ENCODE measurements at places on chromosomes 3 and 15.

DNA sequence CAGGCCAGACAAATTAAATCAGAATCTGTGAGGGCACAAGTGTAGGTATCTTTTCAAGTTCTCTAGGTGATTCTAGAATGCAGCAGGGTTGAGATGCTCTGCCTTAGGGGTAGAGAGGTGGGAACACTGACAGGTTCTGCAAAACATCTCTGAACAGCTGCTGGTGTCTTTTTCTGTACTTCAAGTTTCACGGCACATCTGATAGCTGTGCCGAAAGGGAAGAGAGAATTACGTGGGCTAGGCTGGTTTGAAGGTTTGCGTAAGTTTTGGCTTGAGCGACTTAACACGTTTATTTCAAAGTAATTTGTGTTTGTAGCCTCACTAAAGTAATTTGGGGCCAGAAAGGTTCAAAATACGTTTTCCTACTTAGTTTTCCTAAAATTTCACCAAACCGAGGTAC, 22.5 kb downstream of the PXK start:
- DNase-seq: no peak

DNA sequence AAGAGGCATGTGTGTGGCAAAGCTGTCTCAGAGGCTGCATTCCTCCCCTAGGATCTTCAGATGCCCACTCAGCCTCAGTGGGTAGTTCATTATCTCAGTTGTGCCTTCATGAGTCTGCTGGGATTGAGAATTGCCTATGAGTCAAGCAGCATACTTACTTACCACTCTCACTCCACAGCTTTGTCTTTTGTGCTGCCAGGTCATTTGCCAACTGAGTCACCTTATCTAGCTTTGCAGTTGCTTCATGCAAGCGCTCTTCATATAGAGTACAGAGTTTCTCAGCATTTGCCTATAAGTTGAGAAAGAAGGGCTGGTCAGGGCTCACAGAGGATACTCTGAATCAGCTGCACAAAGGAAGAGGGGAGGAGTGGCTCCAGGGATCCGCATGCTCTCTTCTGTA, 89.5 kb downstream of the MYH15 start:
- no peak for DNase-seq

DNA sequence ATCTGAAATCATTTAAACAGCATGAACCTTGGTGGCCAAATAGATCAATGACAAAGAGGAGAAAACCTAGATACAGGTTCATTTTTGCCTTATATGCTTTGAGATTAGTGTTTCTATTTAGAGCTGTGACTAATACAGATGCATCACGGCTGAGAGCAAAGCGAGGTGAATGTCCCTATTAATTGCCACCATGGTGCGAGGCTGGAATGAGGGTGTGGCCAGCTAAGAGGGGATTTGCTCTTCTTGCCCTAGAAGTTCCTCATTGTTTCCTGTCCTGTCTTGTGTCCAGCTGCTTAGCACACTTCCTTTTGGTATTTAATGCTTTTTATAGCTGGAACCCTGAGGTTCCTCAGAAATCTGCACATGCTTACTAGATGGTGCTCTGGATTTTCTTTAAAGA, 339.1 kb upstream of the RGMA start:
- no peak for DNase-seq

- no peak for DNase-seq
Measured at GRCh38 chr15:70127288-70127746, 29.6 kb upstream of the TLE3 start.

DNA sequence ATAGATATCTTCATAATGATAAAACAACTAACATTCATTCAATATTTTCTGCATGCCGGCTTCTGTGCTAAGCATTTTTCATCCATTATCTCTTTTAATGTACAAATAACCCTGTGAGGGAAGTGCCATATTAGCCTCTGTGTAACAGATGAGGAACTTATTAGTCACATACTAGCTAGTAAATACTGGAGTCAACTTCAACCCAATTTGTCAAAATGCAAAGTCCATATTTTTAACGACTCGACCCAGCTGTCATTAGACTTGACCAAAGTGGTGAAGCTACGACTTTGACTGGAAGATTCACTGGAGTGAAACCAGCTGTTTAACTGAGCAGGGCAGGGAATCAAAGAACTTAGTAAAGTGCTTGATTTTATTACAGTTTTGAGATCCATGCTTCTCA, 41.6 kb downstream of the PARP15 start:
- DNase-seq: no peak

GRCh38 chr3:54270816-54271526, 148.6 kb downstream of the CACNA2D3 start:
- no peak for DNase-seq

DNA sequence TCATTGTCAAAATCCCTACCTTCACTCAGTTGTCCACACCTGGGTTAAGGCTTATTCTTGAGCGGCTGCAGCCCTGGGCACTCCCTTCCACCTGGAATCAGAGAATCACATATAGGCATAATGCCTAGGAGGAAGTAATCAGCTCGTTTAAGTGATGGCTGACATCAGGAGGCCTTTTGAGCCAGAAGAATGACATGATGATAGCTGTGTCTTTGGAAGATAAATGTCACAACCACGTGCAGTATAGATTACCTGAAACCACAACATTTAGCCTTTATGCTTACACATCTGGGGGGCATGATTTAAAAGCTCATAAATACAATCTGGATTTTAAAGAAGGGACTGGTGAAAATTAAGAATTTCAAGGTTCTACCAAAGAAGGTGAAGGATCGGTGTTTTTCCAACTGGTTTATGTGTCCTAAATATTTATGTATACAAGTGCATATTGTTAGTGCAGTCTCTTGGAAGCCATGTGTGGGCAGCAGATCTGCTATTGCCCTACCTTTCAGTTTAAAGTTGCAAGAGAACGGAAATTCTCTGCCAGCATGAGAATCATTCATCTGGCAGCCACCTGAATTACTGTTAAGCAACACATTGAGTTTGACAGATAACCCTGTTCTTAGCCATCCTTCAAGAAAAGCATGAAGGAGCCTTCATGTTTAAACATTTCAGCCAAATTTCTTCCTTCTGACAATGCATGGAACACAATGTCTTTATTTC, 163.4 kb upstream of the NR2E3 start:
- DNase-seq: peak; percentile 59

DNA sequence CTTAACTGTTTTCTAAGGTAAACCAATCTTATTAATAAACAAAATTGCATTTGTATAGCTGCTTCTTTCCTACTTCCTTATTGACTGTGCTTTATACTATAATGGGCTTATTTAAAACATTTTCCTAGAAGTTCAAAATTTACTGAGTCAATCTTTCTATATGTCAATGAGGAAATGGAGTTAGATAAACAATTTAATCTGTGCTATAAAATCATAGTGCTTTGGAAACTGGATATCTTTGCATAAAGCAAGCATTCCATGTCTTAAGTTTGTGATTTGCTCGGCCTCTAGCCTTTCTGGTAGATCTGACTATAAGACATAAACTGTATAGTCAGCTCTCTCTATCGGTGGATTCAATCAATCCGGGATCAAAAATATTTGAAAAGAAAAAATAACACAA, 99.6 kb downstream of the NEDD4 start:
- DNase-seq: no peak

GRCh38 chr15:82575335-82575734, 35.1 kb upstream of the RPS17 start:
- DNase-seq: no peak

DNA sequence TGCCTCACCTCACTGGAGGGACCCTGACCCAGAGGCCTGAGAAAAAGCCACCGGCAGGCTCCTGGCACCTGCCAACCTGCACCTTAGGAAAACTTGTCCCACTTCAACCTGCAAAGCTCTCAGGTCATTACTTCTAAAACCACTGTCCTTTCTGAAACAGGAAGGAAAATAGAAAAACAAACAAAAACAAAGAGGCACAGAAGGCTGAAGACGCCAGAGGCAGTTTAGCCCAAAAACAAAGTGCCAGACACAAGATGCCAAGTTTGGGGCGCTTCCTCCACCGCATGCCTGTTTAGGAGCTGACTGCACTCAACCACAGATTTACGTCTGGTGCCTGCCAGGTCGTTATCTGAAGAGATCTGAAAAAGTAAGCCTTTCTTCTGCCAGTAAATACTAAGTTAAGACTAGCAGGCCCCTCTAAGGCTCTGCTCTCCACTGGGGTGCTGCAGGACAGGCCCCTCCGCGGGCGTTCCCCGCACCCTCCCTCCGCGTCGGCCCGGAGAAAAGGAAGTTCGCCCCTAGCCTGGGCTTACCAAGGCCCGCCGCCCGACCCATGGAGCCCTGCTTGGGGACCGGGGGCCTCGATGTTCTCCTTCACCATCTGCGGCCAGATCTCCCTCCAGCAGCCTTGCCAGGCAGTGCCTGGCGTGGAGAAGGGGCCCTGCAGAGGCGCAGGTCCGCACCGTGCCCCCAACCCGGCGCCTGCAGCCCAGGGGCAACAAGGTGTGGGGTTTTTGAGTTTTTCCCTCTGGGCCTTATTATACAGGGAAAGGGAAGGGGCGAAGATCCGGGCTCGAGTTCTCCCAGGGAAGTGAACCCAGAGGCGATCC, 1.3 kb downstream of the GOLGA8A start:
- no peak for DNase-seq

- DNase-seq: no peak
Measured at GRCh38 chr3:35653347-35653746, 14.0 kb downstream of the ARPP21 start.

GRCh38 chr3:13163848-13164382, 90.7 kb upstream of the IQSEC1 start:
- DNase-seq: no peak

DNA sequence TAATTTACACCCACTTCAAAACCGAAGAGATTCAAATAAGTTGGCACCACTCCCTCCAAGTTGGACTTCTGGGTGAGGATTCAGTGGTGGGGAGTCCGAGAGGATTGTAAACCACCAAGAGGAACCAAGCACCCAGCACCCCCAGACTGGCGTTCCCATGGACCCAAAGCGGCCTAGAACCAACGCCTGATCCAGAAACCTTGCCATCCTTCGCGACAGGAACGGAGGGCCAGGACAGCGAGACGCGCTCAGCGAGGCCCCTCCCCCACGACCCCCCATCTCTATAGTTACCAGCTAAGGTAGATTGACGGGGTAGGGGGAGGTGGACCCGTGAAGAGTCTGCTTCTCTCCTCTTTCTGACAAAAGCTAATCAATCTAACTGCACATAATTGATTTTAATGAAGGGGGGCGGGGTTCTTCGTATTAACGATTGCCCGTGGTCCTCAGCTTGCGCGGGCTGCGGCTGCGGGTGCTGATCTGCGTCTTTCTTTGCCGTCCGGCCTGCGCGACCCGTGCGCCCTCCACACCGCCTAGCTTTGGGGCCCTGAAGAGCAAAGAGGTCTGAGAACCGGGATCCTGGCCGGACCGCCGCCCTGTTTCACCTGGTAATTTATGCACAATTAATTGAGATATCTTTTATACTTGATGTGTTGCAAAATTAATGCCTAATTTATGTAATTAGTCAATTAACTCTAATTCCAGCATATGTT, 10.9 kb upstream of the FOXB1 start:
- no peak for DNase-seq

DNA sequence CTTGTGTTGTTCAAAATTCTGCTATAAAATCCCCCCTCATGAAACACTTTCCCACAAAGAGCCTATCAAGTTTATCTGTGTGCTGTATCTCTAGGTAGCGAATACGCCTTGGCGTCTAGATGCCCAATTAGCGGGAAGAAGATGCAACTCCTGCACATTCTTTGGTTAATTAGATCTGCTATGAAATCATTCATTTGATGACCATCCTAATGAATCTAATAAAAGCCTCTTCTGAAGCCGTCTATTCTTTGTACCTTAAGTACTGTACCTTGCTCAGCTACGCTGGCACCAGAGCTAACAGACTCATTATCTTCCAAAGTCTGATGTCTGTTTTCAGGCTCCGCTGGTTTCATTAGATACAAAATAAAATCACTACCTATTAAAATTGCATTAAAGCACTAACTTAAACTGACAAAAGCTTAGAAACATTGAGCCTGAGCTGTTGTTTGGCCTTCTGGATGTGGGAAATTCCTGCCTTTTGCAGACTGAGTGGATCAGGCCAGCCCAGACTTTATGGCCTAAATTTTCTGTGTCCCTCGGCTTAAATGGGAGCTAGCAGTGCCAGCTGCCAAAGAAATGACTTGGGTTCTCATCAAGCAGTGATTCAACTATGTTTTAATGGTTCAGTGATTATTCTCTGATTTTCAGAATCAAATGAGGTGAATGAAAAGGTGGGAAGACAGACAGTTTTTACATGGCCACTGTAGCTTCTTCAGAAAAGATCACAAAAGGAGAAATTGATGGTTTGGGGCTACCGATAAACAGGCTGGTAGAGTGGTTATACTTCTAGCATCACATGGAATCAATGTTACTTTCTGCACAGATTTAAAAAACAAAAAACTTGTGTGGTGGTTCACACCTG, 28.4 kb upstream of the CHST2 start:
- no peak for DNase-seq

DNA sequence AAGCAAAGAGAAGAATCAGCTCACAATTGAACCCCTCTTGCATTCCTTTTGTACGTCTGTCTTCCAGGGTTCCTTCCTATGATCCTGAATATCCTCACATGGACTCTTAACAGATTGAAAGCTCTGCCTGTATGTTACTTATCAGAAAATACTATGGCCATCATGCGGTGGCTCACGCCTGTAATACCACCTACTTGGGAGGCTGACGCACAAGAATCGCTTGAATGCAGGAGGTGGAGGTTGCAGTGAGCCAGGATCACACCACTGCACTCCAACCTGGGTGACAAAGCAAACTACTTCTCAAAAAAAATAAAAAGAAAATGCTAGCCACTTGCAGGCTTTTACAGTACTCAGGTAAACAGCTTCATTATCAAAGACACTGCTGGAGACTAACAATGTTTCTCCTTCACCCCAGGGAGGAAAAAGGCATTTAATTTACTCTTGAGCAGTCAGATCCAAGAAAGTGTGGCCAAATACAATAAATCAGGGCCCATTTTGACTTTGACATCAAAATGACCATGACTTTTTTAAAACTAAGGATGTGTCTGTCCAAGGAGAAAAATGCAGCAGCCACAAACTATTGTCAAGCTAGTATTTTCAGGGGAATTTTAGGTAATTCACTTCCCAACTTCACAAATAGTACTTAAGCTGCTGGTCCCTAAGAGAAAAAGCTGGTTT, 27.3 kb downstream of the NPTN start:
- DNase-seq: peak; percentile 84

DNA sequence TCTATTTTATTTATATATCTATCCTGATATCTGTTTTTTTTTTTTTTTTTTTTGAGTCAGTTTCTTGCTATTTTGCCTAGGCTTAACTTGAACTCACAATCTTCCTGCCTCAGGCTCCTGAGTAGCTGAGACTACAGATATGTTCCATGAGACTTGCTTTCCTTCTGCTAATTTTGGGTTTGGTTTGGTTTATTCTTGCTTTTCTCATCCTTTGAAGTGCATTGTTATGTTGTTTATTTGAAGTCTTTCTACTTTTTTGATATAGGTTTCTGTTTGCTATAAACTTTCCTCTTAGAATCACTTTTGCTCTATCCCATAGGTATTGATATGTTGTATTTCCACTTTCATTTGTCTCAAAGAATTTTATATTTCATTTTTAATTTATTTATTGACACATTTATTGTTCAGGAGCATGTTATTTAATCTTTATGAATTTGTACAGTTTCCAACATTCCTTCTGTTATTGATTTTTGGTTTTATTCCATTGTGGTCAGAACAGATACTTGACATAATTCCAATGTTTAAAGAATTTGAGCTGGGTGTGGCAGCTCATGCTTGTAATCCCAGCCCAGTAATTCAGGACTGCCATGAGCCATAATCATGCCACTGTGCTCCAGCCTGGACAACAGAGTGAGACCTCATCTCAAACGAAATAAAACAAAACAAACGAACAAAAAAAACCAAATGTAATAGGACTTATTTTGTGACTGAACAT, 62.3 kb upstream of the PLSCR4 start:
- no peak for DNase-seq

GRCh38 chr15:75905231-75905630, 1.6 kb downstream of the FBXO22 start:
- no peak for DNase-seq

- DNase-seq: no peak
Measured at GRCh38 chr15:38506997-38507396, 53.1 kb downstream of the FAM98B start.
